ENCODE measurements at places on chromosomes 1 and 21.

DNA sequence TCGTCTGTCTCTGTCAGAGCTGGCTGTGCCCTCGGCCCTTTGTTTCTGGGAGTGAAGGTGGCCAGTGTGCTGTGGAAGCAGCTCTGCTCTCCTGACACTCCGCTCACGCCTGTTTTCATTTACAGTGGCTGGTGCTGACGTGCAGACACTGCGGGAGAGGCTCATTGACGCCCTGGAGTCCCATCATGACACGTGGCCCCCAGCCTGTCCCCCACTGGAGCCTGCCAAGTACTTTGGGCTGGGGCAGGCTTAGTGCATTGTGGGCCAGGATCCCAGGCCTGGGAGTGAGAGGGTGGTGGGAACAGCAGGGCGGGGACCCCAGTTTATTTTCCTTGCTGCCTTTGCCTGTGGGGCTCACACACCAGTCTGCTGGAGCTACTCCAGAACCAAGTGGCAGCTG lies 21.1 kb downstream of the QSOX1 start:
- DNase-seq: no peak

DNA sequence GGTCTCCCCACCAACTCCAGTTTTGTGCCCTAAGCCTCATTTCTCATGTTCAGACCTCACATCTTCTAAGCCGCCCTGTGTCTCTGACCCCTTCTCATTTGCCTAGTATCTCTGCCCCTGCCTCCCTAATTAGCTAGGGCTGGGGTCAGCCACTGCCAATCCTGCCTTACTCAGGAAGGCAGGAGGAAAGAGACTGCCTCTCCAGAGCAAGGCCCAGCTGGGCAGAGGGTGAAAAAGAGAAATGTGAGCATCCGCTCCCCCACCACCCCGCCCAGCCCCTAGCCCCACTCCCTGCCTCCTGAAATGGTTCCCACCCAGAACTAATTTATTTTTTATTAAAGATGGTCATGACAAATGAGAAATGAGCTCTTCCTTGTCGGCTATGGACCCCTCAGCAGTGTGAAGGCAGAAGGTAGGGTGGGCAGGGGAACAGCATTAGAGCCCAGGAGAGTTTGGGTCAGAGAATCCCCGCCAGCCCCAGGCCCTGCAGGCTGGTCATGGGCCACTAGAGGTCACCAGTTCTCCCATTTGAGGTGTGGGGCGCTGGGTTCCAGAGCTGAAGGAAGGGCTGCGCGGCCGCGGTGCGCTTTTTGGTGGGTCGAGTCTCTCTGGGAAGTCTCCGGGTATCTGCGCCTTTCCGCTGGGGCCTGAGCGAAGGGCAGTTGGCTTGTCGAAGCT lies 11.5 kb downstream of the ADAMTSL4 start:
- DNase-seq: peak; percentile 55

- no peak for DNase-seq
Observed at GRCh38 chr1:108327534-108328466, 83.9 kb upstream of the NBPF4 start.

DNA sequence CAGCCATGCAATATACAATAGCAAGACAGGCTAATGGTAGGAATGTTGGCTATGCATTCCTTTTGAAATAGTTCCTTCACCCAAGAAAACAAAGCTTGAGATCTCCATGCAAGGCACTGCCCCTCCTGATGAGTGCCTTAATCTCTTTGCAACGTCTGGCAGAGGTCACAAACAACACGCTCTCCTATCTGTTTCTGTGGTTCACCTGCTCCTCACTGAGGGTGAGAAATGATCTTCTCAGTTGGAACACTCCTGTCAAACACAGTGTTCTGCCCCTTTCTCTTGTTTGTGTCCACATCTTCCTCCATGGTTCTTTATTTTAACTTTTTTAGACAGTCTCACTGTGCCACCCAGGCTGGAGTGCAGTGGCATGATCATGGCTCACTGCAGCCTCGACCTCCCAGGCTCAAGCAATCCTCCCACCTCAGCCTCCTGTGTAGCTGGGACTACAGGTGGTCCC lies 21.2 kb upstream of the XPR1 start:
- no peak for DNase-seq

DNA sequence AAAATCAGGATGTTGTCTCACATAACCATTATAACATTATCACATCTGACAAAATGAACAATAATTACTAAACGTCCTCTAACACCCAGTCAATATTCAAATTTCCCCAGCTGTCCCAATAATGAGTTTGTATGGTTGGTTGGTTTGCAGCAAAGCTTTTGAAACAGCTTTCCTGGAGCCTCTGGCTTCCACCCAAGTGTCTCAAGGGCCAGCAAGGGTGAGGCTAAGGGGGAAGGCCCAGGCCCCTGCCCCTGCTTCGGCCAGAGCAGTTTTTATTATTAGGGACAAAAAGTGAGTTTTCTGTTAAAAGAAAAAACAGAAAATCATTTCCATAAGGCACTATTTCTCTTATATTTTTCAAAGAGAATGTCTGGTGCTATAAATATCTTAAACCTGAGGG lies 19.1 kb upstream of the AVPR1B start:
- DNase-seq: no peak

DNA sequence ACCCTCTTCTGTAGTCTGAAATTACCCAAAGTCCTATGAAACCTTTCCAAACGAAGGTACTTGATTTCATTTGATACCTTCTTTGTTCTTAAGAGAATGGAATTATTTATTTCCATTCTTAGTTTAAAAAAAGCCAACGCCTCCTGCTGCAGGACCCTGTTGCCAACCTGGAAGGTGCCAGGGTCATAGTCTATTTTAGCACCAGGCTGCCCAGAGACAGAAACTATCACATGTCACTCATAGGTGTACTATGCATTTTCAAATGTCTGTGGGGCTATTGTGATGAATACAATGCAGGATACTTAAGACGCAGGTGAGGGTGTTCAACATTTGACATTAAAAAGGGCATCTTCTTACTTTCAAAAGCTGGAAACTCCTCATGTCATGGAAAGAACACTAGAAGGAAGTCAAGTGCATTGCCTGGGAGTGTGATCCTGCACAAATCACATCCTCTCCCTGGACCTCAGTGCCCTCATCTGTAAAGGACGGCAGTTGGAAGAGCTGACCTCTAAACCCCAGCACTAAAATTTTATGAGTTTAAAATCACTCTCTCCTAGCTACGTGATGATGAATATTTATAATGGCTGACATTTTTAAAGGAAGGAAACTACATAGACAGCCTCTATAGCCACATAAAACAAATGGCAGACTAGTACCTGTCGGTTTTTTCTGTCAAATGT lies 107.3 kb upstream of the SYT6 start:
- DNase-seq: no peak

All from effector memory CD4-positive, alpha-beta T cell (primary cell).